ENCODE measurements at places on chromosomes 2 and 18.

GRCh38 chr2:239436076-239436475 lies 35.3 kb upstream of the HDAC4 start:
- no peak for DNase-seq

- no peak for DNase-seq
These were observed 1.3 kb downstream of the BIRC6 start for GRCh38 chr2:32358111-32358482.

DNA sequence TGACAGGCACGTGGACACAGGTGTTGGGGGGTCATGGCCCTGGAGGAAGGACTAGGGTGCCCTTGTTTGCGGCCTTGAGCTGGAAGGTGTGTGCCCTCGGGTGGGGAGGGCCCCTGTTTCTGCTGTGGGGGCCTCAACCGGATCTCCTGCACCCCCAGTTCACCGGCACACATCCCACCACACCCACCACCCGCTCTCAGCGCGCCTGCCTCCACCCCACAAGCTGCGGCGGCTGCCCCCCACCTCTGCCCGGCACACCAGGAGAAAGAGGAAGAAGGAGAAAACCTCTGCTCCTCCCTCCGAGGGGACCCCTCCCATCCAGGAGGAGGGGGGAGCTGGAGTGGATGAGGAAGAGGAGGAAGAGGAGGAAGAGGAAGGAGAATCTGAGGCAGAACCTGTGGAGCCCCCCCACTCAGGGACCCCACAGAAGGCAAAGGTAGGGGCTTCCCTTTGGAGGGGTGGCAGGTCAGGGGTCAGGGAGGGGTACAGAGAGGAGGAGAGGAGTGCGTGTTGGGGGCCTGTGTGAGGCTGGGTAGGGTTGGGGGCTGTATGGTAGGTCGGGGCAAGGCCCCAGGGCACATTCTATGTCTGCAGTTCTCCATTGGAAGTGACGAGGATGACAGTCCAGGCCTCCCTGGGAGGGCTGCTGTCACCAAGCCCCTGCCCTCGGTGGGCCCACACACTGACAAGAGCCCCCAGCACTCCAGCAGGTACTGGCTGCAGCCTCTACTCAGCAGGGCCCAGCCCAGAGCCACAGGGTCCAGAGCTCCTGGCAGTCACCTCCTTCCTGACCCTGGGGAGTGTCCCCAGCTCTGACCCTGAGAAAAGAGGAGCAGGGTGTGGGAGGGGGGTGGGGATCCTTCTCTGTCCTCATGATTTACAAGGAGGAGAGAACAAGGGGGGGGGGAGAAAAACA lies 1.8 kb downstream of the SLC4A3 start:
- no peak for DNase-seq

DNA sequence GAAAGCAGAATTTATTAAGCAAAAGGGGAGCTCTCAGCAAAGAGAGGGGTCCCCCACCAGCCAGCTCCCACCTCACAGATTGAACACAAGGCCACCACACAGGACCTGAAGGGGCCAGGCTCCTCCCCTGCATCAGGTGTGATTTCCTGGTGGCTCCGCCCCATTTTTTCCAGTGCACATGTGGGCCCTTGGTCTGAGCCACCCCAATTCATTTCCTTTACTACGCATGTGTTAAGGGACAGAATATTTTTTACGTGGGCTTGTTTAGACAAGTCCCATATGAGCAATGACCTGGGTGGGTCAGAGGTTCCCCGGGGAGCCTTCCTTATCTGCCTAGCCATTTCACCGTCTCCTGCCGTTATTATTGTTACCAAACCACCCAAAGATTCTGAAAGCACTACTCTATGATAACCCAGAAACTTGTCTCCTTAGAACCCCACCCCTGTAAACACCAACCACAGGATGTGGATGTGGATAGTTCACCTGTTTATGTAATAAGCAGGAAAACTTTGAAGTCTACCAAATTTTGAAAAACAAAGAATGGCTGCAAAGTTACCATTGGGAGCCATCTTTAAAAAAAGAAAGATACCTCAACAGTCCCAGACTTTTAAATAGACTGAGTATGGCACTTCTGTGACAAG lies 191.7 kb downstream of the CD226 start:
- peak; percentile 9 for DNase-seq

DNA sequence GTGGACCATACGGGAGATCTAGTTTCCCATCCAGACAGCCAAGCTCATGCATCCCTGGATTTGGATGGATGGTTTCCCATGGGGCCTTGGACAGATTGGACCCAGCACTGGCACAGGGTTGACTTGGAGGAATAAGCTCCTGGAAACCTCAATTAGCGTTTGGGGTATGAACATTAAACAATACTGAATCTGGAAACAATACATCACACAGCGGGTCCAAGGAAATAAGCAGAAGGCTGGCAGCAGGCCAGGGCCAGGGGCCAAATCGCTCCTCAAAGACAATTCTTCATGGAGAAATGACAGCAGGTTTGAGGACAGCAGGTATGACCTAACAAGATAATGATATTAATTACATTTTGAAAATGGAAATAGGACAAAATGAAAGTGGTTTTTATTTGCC lies 540.6 kb downstream of the RIT2 start:
- DNase-seq: no peak

- DNase-seq: no peak
These were observed 102.3 kb upstream of the ODC1 start for GRCh38 chr2:10550206-10551001.

- no peak for DNase-seq
These were observed 86.8 kb downstream of the CERKL start for GRCh38 chr2:181570059-181570458.

DNA sequence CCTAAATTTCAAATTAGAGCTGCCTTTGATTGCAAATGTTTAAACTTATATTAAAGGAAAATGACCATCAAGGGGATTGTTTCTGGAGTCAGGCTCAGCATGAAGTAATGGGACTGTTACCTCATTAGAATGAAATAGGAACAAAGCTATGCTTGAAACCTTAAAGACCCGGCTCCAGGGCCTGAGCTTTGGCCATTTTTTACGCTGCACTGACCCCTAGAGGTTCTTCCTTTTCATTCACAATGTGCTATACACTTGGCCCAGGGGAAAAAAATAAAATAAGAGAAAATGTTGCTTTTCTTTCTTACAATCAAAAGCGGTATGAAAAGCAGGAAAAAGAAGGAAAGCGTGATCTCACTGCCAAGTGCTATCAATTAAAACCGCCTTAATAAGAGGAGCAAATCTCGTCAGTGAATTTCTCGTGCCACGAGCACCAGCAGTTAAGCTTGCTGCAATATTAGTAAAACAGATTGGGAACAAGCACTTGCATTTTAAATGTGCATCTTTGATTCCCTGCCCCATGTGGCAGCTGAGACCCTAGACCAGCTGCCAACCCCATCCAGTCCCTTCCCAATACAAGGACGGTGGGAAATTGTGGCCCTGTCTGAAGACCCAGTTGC lies 96.6 kb downstream of the MBD2 start:
- DNase-seq: no peak

DNA sequence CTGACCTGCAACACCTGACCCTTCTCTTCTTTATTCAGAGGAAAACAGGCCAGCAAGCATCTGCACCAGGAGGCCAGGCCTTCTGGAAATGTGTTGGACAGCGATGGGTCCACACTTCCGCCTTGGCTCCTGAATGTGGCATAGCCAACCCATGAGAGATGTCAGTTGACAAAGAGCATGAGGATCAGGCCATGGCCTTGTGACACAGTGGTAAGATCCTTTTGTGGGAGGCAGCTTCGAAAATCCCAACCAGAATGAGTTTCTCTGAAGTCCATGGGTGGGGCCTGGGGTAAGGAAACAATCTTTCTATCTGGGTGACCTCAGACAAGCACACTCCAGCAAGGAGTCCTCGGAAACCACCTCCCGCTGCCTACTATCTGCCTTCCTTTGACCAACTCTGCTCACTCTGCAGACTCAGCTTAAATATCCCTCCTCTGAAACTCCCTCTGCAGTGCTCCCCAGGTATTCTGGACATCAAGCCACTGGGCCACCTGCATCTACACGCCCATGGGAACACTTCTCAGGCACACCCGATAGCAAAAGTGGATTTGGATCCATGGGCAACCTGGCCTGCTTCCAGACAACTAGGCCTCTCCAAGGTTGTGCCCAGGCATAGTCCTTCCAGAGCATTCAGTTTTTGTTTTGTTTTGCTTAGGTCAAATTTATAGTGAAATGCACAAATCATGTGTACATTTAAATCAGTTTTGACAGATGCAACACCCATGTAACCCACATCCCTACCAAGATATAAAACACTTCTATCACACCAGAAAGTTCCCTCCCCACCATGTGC lies 3.6 kb upstream of the SH2D6 start:
- DNase-seq: no peak

GRCh38 chr2:16091576-16092282 lies 151.4 kb downstream of the MYCN start:
- no peak for DNase-seq

GRCh38 chr2:24337890-24338289 lies 22.4 kb downstream of the ITSN2 start:
- no peak for DNase-seq

- DNase-seq: no peak
These were observed 90.8 kb downstream of the EPAS1 start for GRCh38 chr2:46387886-46388515.

GRCh38 chr18:3875376-3875775 lies 425.4 kb downstream of the TGIF1 start:
- DNase-seq: no peak
